ENCODE measurements at places on chromosomes 7 and 10. TPM values are rescaled to one million over a fixed set of nuclear protein-coding genes. Genes with fewer than 3 reads are reported as not detected.

TMEM236 gene
- 0.52 TPM for total RNA-seq

PKD2L1 gene
- not detected for total RNA-seq

CCDC3 gene
- total RNA-seq = 2.1 TPM

CRYGN gene
- total RNA-seq = not detected

ARHGAP22 gene
- 1.6 TPM for total RNA-seq

URGCP gene
- 22.1 TPM for total RNA-seq

PON1 gene
- 0.78 TPM for total RNA-seq

OPTN gene
- 32.7 TPM for total RNA-seq
